ENCODE measurements at places on chromosomes 5 and 9.

- no peak for DNase-seq
Measured at GRCh38 chr5:115944501-115944900, 17.8 kb upstream of the LVRN start.

GRCh38 chr5:177369645-177370440, 12.1 kb downstream of the RGS14 start:
- no peak for DNase-seq

DNA sequence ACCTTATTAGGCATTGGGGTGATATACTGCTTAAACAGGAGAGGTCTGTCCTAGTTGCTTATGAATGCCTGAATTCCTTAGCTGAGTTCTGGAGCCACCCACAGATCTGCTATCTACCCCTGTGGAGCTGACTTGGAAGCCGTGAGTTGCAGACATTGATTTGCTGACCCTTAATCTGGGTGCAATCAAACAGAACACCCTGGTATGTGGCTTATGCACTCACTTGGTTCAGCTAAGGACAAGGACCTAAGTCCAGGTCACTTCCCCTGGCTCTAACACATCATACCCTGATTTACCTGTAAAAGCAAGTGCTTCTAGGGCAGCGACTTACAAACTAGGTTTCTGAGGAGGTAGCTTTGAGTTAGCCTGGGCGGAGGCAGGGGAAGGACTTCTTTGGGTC, 41.6 kb upstream of the TLR4 start:
- DNase-seq, result no peak

DNA sequence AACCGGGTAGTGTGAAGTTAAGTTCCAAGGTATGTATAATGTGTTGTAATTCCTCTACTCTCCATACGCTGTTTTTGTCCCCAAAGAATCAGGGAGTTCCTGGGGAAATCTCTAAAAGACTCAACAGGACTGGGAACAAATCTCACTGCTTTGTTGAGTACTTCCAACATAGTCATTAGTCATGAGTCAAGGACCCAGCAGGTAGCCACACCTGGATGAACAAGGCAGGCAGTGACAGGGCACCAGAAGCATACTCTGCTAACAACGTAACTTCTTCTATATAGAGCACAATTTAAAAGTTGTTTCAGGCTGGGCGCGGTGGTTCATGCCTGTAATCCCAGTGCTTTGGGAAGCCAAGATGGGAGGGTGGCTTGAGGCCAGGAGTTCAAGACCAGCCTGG, 126.8 kb downstream of the SLC1A3 start:
- DNase-seq, result no peak

GRCh38 chr5:88671106-88671504, 211.9 kb downstream of the MEF2C start:
- DNase-seq, result no peak

DNA sequence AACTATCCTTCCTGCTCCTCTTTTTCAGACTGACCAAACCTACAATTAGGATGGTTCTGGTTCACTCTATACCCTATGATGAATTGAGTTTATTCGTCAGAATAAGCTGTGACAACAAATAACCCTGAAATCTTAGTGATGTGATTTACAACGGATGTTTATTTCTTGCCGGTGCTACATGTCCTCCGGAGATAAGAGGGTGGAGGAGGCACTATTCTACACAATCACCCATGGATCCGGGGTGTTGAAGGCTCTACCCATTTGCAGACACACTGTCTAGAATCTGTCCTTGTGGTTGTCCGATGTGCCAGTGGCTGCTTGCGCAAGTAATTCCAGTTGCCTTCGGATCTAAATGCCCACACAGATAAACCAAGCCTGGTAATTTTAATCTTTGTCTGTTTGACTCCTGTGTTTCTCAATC, 44.7 kb downstream of the CDC14B start:
- DNase-seq, result no peak

- DNase-seq, result no peak
Measured at GRCh38 chr5:139772089-139772791, 23.4 kb upstream of the PSD2 start.

- no peak for DNase-seq
Measured at GRCh38 chr5:151661968-151662732, 24.6 kb downstream of the SPARC start.

- no peak for DNase-seq
Measured at GRCh38 chr9:3858961-3859360, 333.2 kb upstream of the RFX3 start.

- no peak for DNase-seq
Measured at GRCh38 chr5:61394078-61394704, 62.1 kb downstream of the ZSWIM6 start.

- DNase-seq, result no peak
Measured at GRCh38 chr5:40278881-40279280, 400.8 kb upstream of the PTGER4 start.

- DNase-seq, result no peak
Measured at GRCh38 chr5:134046801-134047686, 42.3 kb upstream of the VDAC1 start.

- DNase-seq, result peak; percentile 20
Measured at GRCh38 chr5:58498340-58498942, 7.2 kb downstream of the GAPT start.

DNA sequence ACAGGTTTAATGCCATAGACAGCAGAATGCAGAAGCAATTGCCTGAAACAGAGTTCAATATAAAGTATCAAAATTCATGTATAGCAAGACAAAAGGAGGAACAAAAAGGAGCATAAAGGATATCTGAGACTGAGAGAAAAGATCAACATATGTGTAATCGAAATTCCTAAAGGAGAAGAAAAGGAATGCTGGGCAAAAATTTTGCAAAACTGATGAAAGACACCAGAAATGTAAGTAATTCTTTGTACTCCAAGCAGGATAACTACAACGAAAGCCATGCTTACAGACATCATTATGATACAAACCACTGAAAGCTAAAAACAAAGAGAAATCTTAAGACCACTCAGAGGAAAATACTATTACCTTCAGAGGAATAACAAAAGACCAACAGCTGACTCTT, 72.8 kb upstream of the MTAP start:
- no peak for DNase-seq

GRCh38 chr5:33317271-33317670, 123.5 kb upstream of the TARS1 start:
- DNase-seq, result no peak

All from NCI-H1105 treated with DMSO at 0.1 percent for 48 hours (cell line).